ENCODE measurements at places on chromosomes 13 and 19.

DNA sequence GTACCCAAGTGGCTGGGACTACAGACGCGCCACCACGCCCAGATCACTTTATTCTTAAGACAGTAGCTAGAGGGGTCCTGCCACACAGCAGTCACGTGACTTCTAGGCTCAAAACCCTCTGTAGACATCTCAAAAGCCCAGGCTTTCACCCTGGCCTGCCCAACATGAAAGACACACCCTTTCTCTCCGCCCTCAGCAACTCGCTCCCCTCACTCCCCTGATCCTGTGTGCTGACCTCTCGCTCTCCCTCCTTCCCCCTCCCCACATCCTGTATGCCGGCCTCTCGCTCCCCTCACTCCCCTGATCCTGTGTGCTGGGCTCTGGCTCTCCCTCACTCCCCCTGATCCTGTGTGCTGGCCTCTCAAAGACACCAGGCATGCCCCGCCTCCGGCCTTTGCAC lies 77.4 kb downstream of the SLC15A1 start:
- no peak for DNase-seq

DNA sequence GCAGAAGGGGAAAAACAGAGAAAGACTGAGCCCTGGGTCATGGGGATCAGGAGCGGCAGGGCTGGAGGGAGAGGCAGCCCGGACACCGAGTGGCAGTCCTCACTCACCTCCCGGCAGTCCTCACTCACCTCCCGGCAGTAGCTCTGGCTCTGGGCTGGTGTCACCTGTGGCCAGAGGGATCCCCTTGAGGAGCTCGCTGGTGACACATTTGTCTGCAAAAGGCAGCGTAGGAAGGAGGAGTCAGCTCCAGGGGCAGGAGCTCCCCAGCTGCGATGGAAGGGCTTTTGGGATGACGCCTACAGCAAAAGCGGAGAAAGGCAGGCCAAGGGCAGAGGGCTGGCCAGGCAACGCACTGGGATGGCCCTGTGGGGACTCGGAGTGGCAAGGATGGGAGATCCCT lies 739 bp downstream of the EIF3G start:
- no peak for DNase-seq

DNA sequence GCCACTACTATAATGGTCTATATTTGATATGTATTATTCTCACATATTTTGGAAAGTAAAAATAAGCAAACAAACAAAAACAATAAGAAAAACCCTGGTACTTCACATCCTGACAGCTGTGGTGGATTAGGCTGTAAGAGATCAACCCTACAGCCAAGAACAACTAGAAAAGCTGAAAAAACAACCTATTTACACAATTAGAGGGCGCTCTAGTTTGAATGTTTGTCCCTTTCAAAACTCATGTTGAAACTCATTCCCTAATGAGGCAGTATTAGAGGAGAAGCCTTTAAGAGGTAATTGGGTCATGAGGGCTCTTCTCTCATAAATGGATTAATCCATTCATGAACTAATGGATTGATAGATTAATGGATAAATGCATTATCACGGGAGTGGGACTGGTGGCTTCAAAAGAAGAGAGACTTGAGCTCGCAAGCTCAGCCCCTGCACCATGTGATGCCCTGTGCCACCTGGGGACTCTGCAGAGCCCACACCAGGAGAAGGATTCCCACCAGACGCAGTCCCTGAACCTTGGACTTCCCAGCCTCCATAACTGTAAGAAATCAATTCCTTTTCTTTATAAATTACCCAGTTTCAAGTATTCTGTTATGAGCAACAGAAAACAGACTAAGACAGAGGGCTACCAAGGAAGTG lies 733.9 kb upstream of the ARGLU1 start:
- no peak for DNase-seq

DNA sequence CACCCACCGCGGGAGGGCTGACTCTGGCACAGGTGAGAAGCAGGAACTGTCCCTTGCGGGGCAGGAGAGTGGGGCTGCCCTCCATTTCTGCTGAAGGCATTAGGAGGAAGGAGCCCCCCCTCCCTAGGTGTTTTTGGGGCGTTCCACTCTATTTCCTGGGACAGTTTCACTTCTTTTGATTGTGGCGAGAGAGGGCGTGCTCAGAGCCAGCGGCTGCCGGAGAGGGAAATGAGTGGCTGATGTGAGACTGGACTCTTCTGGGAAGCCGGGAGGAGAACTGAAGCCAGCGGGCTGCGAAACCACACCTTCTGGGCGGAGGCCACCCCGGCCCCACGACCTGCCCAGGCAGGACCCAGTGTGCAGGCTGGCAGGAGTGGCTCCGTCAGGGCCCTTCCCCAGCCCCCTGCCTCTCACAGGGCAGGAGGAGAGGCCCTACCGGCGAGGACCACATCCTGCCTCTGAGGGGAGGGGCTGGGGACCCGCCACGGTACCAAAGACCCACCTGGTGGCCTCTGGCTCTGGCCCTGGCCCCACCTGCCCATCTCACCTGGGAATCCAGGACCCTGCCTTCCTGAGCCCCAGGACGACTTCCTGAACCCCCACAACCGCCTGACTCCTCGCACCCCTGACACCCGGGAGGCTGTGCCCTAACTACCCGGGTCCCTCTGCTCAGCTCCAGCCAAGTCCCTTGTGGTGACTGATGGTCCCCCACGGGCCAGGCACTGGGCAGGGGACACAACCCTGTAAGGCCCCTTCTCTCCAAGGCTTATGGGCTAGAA lies 25.9 kb downstream of the MPND start:
- DNase-seq, result no peak

- no peak for DNase-seq
Measured at GRCh38 chr19:16715611-16716010, 4.0 kb upstream of the NWD1 start.

DNA sequence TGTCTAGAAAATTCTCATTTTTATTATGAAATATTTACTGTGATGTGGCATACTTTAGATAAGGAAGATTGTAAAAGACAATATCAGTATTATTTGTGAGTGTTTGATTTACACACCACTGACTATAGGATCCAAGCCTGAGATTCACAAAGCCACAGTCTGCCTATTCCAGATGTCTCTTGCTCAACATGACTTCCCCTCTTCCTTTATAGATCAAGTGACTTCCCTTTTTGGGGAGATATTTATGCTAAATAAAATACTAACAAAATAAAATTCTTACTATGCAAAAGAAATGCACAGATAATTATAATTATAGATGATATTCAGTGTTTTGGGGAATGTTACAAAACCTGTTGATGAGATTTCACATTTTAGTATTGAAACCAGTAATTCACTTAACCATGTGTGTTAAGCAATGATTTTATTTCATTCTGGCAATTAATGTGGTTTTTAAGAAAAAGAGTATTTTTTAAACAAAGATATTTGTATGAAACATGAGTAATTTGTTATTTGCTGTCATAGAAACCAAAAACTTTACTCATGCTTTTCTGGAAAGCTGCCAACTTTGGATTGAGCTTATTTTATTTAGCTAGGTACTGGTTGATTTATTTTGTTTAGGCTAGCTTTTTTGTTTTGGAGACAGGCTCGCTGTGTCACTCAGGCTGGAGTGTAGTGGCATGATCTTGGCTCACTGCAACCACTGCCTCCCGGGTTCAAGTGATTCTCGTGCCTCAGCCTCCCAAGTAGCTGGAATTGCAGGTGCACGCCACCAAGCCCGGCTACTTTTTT lies 13.7 kb upstream of the GPR183 start:
- DNase-seq, result no peak

DNA sequence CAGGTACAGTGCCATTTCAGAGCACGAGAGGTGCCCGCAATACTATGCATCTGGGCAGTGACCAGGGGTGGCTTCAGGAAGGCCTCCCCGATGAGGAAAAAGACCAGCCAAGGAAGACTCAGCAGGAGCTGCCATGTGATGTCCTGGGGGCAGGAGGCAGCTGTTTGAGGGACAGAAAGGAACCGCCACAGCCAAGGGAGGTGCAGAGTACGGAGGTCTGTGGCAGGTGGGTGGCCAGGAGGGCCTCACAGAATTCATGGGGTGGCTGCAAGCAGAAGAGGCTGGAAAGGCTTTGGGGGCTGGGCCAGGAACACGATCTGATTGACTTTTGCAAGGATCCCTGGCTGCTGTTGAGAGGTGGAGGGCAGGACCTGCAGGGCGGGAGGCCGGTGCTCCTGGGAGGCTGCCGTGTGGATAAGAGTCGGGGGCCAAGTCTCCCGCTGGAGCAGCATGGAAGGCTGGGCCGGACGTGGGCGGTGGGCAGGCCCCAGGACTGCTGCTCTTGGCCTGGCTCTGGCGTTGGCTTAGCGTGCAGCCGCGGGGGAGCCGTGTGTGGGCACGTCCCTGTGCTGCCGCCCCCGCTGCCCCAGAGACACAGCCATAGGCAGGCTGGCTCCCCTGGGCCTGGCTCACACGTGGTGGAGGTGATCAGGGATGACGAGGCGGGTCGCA lies 29.1 kb downstream of the CEBPA start:
- DNase-seq, result no peak

DNA sequence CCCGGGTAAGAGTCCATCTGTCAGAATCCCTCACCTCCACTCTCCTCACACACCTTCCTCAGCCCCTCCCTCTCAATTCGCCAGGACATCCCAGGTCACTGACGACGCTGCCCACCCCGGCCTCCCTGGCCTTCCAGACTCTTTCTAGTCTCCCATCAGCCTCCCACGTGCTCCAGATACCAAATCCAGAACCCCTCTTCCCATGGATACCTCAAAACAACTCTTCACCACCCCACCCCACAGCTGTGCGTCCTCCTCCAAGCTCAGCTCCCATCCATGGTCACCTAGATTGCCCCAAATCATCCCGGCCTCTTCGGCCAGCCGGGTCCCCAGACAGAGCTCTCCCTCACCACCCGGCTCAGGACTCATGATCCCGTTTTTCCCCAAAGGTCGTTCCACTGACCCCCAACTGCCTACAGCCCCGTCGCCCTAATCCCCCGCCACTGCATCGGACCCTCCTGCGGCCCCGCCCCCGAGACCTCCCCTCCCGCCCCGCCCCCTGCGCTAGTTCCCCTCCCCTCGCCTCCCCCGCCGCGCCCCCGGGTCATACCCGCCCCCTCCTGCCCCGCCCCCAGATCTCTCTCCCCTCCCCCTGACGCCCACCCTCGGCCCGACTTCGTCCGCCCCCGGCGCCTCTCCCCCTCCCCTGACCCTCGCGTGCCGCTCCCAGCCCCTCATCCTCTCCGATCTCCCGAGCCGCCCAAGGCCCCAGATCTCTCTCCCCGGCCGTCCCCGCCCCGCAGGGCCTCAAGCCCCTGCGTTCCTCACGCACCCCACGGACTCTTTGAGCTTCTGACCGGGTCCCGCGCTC lies 546 bp downstream of the UBXN6 start:
- no peak for DNase-seq

DNA sequence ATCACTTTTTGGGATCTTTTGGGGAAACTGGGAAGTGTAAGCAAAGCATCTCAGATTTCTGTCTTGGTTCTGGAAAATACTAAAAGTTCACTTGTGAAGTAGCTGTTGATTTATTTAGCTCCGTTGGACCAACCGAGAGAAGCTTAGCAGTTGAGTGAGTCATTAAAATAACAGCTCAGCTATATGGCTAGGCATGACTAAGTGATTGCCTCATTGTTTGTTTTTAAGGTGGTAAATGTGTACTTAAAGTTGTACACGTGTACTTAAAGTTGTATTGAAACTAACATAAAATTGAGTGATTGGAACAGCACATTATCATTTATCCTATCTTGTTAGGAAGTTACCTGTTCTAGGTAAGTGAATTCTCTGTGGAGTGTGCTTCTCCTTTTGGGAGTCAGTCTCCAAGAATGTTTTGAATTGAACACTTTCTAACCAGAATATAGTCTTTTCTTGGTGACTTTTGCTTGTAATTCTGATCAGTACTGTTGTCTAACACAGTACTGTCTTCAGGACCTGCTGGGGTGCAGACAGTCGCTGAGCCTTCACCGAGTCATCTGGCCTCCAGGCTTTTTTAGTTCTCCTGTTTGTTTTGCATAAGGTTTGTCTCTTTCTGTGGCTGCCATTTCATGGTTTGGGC lies 2.9 kb upstream of the DCUN1D2 start:
- DNase-seq, result no peak

- DNase-seq, result no peak
Measured at GRCh38 chr13:111251646-111252445, 68.6 kb upstream of the TEX29 start.

DNA sequence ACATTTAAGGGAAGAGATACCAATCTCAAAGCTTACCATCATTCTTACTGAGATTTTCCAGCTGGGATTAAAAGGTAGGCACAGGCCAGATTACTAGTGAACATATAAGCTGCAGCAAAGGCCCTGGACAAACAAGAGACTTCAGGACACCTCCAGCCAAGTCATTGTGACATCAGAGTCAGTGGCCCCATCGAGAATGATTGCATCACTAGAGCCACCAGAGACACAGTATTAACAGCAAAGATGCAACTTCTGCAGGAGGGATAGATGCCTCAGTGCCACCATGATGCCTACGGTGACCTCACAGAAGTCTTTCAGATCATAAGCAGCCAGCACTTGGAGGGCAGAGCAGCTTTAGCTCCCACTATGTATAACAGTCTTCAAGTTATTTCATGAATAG lies 8.6 kb downstream of the RUBCNL start:
- no peak for DNase-seq

- no peak for DNase-seq
Measured at GRCh38 chr19:11984986-11985385, 20.1 kb downstream of the ZNF763 start.

DNA sequence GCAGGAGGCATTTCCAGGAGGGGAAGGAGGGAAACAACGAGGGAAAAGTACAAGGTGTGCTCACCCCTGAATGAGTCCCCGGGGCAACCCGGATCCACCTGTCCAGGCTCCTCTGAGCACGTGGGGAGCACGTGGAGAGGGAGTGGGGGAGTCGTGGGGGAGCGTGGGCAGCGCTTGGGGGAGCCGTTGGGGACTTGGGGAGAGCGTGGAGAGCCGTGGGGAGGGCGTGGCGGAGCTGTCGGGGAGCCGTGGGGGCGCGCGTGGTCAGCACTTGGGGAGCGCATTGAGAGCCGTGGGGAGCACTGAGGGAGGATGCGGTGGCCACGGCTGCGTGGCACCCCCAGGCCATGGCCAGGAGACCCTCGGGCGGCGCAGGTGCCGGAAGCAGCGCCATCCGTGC lies 52.8 kb downstream of the IRS2 start:
- no peak for DNase-seq

DNA sequence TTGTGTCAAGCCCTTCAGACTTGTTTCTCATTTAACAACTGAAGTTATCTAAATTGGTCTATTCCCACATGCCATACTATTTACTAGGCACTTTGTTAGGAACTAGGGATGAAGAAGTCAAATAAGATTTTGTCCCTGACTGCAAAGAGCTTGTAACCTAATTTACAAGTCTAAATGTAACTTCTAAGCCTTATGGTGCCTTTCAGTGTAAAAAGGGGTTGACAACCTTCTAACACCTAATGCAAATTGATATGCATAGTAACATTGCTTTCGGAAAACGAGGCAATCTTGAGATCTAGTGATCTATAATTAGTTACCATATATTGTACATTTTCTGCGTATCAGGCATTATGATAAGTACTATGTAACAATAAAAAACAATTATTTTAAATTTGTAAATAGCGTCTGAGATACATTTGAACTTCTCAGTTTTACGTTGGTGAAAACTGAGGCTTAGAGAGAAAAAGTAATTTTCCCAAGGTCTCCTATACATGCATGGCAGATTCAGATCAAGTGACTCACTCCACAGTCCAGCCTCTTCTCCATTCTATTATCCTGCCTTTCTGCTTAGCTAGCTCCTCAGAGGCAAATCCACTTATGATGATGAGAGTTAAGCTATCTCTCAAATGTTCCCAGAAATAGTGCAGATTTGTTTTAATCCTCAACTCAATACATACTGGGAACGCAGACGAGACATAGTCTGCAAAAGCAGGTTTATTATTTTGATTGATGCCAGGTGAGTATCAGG lies 764.9 kb upstream of the SLITRK5 start:
- no peak for DNase-seq

GRCh38 chr19:5271145-5271544 lies 69.5 kb downstream of the PTPRS start:
- no peak for DNase-seq

Measured in stimulated activated CD8-positive, alpha-beta memory T cell treated with anti-CD3 and anti-CD28 coated beads, Interleukin-4, amount 100 ng/mL, for 1 hour (primary cell).